ENCODE measurements at places on chromosomes 1 and 21.

- DNase-seq = no peak
Observed at GRCh38 chr21:28738882-28739281, 253.8 kb downstream of the LTN1 start.

DNA sequence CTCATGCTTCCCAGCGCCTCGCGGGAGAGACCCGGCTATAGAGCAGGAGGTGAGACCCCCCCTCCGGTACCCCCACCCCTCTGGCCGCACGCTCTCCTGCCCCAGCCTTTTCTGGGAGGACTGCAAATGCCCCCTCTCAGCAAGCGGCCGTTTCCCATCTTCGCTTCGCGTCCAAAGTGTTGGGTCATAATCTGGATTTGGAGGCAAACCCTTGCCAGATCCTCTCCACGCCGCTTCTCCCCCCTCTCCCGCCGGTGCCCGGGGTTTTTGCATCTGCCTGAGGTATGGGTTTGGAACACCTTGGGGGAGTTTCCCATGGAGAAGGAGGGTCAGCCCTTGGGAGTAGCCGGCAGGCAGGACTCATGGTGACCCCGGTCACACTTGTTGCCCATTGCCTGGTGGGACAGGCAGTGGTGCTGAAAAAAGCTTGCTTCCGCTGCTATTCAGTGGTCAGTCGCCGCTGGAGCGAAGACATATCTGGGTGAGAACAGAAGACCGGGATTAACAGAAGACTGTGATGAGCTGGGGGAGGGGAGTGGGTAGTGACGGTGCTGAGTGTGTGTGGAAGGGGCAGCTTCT is 935 bp downstream of the KCNK2 start:
- no peak for DNase-seq

DNA sequence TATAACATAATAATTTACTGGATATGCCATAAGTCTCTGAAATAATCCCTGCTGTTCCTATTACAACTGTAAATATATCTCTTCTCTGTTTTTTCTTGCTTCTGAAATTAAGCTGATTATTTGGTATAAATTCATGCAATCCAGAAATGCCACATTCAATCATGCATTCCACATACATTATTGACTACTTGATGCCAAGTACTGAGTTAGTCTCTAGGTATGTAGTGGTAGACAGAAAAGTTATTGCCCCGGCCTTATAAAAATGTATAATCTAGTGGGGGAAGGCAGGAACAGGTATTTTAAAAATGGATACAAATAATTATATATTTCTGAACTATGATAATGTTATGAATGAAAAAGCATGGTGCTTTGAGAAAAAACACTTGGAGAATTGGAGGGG is 338.6 kb upstream of the SNX7 start:
- no peak for DNase-seq

DNA sequence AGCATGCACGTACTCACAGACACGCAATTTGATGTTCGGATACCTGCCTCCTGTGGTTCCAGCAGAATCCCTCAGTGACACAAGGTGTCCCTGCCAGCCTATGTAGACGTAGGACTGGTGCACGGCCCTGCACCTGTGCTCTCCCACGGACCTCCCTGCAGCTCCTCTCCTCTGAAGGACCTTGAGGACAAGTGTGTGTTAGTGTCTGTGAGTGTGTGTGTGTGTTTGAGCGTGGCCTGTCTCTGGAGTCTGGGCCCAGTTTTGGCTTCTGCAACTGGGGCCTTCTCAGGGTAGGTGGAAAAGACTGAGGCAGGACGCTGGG is 22.5 kb upstream of the DMBX1 start:
- no peak for DNase-seq

DNA sequence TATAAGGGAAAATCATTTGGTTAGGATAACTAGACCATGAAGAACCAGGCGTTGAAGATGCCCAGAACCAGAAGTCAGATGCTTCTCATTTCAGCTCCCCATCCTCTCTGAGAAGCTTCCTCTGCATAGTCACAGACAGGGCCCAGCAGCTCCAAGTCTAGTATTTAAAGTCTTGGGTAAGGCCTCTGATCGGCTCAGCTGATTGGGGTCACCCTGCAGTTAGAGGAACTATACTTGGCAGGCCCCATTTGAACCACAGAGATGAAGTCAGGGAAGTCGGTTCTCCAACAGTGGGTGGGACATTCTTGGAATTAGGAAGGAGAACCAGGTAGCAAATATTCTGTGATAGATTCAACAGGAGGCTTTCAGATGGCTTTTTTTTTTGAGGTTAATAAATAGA is 48.3 kb downstream of the SLC22A15 start:
- no peak for DNase-seq

- DNase-seq = no peak
Observed at GRCh38 chr1:239044829-239045228, 341.5 kb upstream of the CHRM3 start.

DNA sequence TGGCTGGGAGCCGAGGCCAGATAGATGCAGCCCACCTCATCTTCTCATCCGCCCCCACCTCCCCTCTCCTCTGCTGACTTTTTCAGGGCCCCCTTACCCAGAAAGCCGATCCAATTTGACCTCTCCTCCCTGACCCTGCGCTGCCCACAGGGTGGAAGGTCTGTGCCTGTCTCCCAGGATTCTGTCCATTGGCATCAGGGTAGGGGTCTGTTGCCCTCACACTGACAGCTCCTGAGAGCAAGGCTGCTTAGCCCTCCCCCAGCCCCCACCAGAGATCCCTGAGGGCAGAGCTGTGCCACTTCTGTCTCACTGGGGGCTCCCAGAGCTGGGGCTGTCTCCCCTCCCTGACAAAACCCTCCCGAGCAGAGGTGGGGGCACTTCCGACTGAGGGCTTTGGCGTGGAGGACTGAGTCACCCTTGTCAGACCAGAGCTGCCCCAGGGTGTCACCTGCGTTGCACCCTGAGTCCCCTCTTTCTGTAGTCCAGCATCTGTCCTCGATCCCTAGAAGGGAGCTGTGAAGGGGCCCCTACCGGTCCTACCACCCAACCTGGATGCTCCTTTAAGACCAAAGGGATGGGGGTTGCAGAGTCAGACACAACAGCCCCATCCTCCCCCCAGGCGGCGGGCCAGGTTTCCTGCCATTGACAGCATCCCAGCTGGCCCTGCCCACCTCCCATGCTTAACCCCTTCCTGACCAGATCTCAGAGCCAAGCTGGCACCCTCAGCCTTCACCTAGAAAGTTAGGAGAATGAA is 2.4 kb upstream of the FAM110D start:
- DNase-seq = no peak

- no peak for DNase-seq
Observed at GRCh38 chr1:212721388-212722247, 22.0 kb upstream of the BATF3 start.

DNA sequence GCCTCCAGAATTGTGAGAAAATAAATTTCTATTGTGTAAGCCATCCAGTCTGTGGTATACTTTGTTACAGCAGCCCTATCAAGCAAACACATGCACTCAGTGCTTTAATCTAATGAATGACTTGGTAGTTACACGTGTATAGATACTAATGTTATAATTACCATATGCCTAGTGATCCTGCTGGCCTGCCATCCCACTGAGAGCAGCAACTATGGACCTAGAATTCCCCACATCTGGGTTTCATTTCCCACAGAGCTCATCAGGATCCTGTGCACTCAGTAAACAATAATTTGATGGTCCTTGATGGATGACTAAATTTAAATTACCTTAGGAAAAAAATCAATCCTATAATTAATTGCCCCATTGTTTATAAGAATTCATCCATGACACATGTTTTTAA is 86.5 kb upstream of the RGS1 start:
- DNase-seq = no peak

- DNase-seq = no peak
Observed at GRCh38 chr1:96361961-96362360, 359.6 kb upstream of the PTBP2 start.

- no peak for DNase-seq
Observed at GRCh38 chr1:96962751-96963211, 241.2 kb downstream of the PTBP2 start.

DNA sequence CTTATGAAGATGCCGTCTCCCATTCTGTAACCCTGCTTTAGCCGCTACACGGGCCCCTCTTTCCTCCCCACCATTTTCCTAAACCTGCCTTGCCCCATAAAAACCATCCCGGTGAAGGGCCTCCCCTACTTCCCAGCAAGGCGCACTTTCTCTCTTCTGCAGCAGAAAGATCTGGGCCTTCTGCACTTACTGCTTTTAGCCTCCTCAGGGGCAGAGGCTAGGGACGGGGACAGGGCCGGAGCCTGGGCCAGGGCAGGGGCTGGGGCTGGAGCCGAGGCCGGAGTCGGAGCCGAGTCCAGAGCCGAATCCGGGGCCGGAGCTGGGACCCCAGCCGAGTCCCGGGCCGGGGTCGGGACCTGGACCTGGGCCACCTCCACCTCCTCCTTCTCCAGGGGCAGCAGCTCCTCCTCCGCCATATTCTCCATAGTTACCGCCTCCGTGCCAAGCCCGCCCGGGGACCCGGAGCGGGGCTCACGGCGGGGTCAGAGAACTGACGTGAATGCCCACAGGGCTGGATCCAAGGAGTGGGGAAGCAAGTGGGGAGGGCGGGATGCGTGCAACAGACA is 382 bp downstream of the TRMT1L start:
- DNase-seq = no peak

DNA sequence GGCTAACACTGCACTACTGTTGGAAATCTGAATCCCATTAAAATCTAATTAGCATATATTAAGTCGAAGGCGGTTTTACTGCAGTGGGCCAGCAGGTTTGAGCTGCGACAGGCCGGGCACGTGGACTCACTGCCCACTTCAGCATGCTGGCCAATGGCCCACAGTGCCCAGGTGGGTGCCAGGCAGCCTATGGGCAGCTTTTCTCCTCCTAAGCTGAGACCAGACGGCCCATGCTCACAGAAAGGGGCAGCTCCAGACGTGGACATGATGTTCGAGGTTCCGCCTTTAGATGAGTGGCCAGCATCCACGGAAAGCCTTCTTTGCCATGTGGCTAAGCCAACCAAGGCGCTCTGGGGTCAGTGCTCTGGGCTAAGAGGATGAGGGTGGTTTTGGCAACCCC is 89.8 kb upstream of the KLHDC7A start:
- DNase-seq = no peak

DNA sequence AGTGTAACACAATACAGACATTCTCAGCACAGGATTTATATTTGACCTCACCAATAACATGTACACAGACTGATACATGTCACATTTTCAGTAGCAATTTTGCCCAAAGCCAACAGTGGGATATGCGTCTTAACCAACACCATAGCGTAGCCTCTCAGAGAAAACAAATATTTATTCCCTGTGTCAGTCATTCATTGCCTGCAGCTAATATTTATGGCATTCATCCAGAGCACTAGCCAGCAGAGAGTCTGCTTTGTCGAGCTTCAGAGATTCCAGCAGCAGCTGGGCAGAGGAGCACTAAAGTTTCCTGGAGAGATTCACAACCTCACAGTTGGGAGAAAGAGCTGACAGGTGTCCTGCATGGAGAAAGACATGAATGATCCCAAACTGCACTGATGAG is 400.7 kb upstream of the DAB1 start:
- no peak for DNase-seq

GRCh38 chr21:14862794-14863720 is 201.7 kb downstream of the NRIP1 start:
- no peak for DNase-seq

- no peak for DNase-seq
Observed at GRCh38 chr1:91579658-91580228, 79.1 kb downstream of the CDC7 start.

DNA sequence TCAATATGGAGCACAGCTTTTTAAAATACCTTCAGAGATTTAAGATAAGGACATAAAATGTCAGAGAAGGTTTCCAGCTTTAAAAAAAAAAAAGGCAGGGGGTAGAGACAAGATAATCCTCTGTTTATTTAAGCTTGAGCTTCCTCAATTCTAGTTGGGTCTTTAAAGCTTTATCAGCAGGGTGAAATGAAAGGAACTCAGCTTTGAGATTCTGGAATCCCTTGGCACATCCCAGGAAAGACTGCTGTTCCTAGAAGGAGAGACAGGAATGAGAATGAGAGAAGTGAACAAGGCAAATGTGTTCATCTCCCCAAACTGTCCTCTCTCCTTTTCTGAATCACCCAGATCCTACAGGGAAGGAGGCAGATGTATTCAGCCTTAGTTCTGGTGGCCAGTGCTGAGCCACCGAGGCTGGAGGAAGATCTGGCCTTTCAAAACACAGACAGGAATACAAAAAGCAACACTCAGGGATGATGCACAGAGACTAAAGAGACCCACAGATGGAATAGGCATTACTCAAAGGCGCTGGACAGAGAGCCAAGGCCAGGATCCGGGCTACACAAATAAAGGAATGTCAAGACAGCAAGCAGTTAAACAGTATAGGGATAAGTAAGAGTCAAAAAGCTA is 385.8 kb upstream of the DUSP10 start:
- DNase-seq = no peak

- no peak for DNase-seq
Observed at GRCh38 chr21:42694751-42695696, 41.6 kb downstream of the PDE9A start.

DNA sequence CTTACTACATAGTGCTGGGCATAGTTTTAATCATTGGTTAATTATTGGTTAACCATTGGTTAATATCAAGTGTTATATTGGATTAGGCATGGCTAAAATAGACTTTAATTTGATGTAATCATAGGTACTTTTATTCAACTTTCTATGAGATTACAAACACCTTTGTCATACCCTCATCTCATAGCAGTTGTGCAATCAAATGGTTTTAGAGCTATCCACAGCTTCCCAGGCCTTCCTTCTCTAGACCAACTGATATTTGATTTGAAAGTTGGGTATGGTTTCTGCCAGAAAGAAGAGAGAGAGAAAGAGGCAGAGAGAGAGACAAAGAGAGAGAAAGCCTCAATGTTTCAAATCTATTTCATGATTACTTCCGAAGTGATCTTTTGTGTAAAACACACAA is 9.6 kb upstream of the RGS1 start:
- DNase-seq = no peak

DNA sequence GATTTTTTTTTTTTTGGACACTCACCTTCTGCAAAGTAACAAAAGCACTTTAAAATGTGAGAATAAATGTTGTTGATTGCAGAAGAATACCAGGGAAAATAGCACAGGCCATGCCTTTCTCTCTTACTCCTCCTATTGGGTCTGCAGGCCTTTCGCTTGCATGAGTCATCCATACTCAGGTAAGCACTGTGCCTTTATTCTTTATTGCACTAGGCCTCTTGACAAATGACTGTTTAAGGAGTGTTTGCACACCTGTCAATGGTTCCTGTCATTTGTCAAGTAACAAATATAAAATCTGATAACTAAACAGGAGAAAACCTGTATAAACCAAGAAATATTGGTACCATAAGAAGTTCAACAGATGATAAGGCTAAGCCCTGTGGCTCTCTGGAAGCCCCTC is 106.5 kb downstream of the RGS7 start:
- peak; percentile 34 for DNase-seq
